Stimulated activated CD8-positive, alpha-beta memory T cell treated with anti-CD3 and anti-CD28 coated beads, Interleukin-7, amount 100 ng/mL, for 1 hour (primary cell): ENCODE measurements at places on chromosomes 2 and 18.

DNA sequence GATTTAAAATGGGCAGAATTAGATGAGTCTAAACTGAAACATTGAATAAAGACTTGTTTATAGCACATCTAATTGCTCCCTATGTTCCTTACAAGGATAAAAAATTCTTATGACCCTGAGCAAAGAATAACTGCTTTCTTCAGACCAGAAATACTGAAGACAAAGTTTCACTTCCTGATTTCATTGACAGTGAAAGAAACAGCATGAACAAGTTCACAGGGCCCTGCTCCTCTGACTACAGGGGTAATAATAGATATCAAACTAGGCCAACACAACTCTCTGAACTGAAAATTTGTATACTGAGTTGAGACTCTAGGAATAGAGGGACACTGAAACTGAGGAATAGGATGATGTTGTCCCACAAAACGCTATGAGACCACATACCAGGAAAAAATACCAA lies 1383.3 kb upstream of the CDH2 start:
- DNase-seq: no peak

DNA sequence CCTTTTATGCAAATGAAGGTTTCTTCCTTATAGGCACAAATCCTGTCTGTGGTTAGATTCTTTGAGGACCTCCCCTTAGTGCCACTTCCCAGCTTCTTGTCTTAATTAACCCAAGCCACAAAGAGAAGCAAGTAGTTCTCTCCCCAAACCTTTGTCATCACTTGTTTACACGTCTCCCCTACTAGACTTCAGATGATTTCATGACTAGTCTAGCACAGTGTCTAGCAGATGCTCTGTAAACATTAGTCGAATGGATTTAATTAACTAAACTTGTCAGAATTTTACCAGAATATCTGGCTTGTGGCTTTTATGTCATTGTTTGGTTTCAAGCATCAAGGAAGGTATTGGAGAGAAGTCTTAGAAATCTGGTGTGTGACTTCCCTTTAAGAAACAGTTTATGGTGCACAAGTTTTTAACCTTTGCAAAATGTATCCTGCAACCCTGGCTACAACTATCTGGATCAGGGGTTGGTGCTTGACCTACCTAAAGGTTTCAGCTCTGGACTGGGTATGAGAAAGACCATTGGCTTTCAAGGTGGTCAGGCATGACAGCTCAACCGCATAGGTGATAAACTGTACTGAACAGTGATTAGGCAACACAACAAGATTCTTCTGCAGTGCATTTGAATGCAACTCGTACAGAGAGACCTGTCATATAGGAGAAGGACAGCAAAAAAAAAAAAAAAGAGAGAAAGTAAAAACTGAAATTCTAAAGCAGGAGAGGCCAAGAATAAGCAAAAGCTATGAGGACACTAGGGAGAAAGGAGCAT lies 93.2 kb upstream of the CCDC150 start:
- no peak for DNase-seq

DNA sequence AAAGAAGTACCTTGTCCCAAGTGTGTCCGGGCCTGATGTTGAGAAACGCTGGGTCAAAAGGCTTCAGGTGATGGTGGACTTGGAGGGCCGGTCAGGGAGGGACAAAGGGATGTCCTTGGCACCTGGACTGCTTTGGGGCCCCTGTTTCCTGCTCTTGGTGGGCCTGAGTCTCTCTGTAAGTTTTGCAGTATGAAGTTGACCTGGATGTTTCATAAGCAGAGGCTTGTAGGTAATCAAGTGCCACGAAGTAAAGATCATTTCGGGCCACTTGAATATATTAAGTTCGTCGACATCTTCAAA lies 29.4 kb downstream of the ASAP2 start:
- DNase-seq: no peak

DNA sequence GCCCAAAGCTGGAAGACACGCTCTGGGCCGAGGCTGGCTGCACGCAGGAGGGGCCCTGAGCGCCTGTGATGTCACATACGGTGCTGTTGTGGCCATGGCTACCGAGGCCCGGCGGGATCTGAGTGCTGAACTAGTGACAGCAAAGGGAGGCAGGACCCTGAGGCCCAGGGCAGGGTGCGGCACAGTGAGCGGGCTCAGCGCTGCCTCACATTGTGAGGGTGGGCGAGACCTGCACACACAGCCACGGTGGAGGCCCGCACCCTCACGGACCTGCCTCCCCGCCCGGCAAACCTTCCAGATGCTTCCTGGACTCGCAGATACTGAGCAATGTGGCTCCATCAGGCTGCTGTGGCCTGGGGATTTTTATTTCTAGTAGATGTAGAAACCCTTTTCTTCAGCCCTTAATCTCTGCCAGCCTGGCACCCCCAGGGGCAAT lies 133.8 kb upstream of the CTDP1 start:
- DNase-seq: no peak

GRCh38 chr18:39486268-39486667 lies 1920.7 kb upstream of the CELF4 start:
- DNase-seq: no peak

DNA sequence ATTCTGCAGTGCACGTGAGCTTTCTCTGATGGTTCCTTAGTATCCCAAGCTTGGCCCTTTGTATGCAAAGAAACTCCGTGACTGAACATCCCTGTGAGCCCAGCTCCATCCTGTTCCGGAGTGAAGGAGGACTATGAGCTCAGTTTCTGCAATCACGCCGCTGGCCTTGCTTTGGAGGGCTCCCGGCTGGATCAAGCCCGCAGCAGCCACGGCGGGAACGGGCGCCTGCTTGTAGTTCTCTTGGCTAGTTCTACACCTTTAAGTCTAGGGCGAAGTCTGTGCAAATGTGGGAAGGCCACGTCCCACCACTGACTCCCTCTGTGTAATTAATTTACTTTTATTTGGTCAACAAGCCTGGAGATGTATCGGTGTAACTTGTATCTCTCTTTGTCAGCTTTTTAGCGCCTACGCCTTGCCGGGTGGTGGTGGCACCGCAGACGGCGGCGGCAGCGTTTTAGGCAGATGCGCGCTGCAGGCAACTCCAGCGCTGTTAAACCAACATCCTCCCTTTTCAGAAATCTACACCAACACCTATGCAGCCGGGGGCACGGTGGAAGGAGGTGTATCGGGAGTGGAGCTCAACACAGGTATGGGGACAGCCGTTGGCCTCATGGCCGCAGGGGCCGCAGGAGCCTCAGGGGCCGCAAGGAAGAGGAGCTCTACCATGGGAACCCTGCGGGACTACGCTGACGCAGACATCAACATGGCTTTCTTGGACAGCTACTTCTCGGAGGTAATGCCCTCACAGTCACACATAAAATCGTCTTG lies 34.3 kb downstream of the DSG4 start:
- no peak for DNase-seq

DNA sequence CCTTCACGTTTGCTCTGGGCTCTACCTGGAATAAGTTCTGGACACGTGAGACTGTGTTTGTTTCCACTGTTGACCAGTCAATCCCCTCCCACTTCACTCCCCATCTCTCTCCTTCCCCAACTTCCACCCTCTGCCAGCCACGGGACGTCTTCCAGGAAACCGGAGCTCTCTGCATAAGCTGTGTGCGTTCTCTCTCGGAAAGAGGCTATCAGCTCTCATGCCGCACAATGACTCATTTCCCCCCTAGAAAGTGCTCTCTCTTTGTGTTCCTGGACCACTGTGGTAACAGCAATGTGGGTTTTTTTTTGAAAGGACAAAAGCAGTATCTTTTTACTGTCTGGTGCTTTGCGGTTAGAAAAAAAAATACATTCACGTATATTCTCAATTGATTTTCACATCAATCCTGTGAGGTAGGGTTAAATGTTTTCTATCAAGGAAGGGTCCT lies 10.2 kb downstream of the PROKR1 start:
- DNase-seq: peak; percentile 13

- DNase-seq: no peak
Measured at GRCh38 chr18:54163453-54163852, 61.0 kb downstream of the MBD2 start.

DNA sequence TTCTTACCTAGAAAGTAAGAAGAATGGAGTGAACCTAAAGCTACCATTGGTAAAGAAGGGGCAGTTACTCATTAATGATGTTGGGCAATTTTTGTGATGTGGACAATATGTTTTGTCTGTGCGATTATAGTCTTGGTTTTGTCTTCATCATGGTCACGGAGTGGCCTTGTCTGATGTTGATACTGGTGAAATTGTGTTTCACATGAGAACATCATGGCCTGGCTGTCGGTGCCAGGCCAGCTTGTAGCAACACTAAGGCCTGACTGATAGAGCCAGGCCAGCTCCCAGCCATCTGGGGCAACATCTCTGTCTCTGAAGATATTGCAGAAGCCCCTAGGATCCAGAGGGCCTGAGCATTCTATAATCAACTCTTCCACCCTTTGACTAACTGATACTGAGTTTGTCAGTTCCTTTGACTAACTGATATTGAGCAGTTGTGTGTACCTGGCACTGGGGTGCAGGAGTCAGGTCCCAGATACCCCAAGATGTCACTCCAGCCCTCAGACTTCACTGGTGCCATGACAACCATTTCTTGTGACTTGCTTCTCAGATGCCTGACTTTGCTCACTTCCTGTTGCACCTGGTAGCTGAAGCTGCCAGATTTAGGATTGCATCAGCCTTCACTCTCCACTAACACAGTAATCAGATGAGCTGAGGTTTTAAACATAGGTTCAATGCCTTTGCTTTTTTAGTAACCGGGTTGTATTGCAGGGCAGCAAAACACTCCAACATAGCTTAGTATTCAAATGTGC lies 62.5 kb downstream of the RPIA start:
- no peak for DNase-seq

- DNase-seq: no peak
Measured at GRCh38 chr2:230217424-230217823, 2.4 kb downstream of the SP110 start.

- no peak for DNase-seq
Measured at GRCh38 chr2:233833345-233833744, 21.0 kb downstream of the HJURP start.

DNA sequence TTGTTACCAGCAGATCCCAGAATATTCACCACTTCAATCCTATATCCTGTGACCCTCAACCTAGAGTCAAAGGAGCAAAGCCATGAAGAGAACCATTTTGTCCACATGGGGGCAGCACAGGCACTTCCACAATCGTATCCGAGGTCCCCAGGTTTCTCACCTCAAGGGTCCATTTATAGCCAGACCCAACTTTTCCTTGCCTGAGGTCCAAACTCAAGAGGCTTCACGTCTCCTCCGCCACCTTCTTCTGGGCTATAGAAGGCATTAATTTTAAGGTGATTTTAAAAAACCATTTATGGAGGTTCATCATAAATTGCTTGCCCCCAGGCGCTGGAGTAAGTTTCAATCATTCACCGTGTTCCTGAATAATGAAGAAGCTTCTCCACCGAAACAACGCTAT lies 111.6 kb upstream of the NABP1 start:
- DNase-seq: peak; percentile 46

DNA sequence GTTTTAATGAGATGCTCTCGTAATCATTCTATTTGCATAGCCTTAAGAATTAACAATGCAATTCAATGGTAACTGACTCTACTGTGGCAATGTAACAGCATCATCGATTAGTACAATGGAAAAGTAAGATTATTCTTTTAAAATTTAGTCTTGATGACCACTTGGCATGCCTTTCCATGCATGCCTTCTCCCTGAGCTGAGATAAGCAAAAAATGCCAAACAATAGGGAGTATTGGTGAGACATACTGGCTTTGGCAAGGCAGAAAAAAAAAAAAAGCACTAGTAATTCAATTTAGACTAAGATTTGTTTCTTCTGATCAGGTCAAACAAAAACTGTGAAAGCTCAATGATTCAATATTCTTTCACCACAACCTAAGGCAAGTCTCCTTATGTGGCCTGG lies 110.8 kb upstream of the TRIB2 start:
- no peak for DNase-seq

DNA sequence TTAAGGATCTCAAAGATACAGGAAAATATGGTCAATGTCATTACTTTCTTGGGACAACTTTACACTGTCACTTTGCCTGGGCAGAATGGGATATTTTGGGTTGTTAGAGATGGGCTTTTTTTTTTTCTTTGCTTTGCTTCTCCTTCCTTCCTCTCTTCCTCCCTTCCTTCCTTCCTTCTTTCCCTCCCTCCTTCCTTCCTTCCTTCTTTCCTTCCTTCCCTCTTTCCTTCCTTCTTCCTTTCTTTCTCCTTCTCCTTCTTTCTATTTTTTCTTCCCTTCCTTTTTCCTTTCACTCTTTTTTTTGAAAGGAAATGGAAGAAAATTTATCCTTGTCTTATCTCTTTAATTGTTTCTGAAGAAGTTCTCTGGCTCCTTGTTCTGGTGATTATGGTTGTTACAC lies 180.0 kb upstream of the CCDC68 start:
- DNase-seq: no peak

DNA sequence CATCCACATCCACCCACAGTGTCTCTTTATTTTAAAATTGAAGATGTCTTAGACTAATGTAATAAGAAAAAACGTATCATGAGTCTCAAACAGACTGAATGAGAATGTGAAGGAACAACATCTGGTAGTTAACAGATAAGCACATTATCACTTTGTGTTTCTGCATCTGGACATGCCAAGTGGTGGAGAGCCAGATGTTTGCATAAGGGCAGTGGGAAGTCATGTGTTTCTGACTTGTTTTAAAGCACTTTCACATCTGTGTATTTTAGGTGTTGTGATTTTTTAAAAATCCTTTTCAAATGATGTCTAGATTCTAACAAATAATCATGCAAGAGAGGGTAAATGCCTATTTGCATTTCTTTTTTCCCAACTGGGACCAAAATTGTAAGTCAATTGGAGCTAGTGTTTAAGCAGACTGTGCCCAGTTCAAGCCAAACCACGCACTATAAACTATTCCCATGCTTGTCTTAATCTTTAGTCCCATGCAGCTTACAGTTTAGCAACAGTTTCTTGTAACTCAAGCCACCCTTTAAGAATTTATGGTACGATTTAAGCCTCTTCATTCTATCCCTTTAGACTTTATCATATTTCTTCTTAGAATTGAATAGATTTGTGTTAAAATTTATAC lies 272.7 kb upstream of the DOK6 start:
- no peak for DNase-seq

DNA sequence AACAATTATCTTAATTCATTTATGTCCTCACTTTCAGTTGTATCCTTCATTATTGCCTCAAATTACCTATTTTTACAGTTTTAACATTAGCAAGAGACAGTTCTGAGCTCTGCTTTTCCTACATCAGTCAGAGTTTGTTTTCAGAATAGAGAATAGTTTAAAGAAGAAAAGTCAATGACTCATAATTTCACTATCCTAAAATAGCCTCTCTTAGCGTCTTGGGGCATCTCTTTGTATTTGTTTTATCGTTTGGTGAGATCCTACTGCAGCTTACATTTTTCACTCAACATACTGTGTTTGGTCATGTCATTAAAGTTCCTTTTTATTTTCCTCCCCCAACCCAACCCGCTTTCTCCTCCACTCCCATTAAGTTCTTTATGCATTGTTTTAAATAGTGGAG lies 3.8 kb downstream of the SEC11C start:
- DNase-seq: no peak

GRCh38 chr2:164700390-164700789 lies 79.1 kb upstream of the GRB14 start:
- no peak for DNase-seq

DNA sequence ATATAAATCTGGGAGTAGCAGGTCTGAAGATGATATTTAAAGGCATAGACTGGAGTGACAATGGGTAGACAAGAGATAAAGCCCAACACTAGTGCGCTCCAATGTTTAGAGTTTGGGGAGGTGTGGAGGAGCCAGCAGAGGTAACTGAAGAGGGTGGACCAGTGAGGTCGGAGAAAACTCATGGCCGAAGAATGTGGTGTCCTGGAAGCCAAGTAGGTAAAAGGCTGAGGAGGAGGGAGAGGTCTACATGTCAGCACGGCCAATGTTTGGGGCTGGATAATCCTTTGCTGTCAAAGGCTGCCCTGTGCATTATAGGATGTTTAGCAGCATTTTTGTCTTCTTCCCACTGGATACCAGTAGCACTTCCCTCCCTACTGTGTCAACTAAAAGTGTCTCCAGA lies 78.8 kb upstream of the KCNE4 start:
- no peak for DNase-seq

GRCh38 chr2:202102425-202103000 lies 29.5 kb downstream of the KIAA2012 start:
- DNase-seq: no peak
